ENCODE measurements at places on chromosomes 3 and 15.

DNA sequence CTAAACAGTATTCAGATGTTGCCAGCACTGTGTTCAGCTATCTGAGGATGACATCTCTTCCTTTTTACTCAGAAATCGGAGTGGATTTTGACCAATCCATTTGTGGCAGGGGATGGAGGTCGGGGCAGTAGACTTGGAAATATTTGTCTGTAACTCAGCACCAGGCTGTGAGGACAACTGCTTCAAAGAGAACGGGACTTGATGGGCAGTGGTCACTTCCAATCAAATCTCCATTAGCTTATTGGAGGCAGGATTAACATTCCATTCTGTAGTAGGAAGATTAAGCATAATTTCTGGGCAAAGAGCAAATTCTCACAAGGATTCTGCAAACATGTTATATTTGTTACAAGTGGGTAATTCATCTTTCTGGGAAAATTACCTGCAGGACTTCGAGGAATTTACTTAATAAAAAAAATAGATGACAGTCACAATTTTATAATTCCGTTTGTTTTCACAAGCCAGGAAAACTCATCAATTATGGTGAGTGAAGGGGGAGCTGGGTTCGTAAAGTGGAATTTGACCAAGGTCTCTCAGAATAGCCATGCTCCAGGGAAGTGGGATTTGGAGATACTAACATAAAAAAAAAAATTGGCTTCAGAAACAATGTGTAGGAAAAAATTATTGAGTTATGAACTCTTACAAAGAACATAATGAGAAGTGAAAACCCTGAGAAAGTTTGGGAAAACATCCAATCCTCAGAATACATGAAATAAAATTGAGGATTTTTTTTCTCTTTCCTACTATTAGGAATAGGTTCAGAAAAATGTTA, 18.1 kb downstream of the CRABP1 start:
- no peak for DNase-seq

DNA sequence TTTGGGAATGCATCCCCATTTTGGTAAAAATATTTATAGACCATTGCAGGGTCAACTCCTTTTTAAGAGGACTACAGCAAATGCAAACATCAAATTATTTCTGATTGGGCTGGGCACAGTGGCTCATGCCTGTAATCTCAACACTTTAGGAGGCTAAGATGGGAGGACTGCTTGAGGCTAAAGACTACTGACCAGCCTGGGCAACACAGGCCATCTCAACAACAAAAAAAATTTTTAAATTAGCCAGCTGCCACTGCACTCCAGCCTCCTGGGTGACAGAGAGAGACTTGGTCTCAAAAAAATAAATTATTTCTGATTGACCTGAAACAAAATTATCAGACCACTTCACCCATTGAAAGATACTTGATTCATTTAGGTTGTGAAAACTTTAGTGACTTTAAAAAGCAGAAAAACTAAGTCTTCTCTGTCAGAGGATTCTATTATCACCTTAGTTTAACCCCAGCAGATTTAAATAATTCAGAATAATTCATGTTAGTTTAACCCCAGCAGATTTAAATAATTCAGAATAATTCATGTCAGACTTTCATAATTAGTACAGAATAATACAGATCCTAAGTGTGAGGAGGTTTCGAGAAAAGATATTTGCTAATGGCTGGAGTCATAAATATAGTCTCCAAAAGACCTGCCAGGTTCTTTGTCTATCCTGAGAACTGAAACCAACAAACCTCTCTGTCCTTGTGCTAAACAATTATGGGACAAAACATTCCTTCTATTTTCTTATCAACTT, 183.6 kb upstream of the STT3B start:
- no peak for DNase-seq

- no peak for DNase-seq
Observed at GRCh38 chr3:128187495-128187894, 34.2 kb downstream of the EEFSEC start.

DNA sequence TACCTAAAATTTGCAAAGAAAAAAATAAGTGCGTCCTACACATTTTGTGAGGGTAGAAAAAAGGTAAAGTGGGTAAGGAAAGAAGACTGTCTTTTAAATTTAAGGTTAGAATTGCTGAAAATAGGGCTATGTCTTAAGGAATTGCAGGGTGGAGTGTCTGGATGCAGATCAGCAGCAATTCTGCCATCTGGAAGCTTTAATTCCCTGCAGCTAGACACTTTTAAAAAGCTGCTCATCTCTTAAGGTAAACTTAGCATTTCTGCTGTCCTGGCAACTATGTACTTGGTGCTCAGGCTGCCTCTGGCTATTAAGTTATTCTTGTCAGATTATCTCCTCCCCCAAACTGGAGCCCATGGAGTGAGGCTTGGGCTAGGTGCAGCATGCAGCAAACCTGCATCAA, 420.2 kb downstream of the SI start:
- no peak for DNase-seq

DNA sequence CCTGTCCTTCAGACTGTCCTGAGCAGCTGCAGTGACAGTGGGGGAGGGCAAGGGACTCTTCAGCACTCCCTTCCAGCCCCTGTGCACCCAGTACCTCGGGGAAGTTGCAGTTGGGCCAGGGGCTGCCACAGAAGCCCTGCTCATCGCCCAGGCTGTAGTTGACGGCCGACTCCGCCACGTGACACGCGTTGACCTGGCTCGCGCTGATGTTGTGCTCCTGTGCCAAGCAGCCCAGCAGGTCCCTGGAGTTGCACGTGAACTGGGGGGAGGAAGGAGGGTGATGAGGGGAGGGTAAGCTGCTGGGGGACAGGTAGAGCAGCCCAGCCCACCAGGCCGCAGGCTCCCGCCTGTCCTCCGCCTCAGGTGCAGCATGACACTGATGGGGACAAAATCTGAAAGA, 101.2 kb downstream of the SEC22A start:
- no peak for DNase-seq

GRCh38 chr3:188627652-188628051, 473.7 kb downstream of the LPP start:
- no peak for DNase-seq
